ENCODE measurements at places on chromosomes 7 and 10. TPM values are rescaled to one million over a fixed set of nuclear protein-coding genes. Genes with fewer than 3 reads are reported as not detected.

GRCh38 chr10:94065362-94065761 is 71.6 kb downstream of the PLCE1 start:
- H3K4me3 ChIP-seq, result no peak overlapping the region
- no peaks in the 10 kb centered on the region for H3K4me1 ChIP-seq
- H3K27me3 ChIP-seq, result no peaks in the 10 kb centered on the region
- H3K27ac ChIP-seq, result no peak overlapping the region

DNA sequence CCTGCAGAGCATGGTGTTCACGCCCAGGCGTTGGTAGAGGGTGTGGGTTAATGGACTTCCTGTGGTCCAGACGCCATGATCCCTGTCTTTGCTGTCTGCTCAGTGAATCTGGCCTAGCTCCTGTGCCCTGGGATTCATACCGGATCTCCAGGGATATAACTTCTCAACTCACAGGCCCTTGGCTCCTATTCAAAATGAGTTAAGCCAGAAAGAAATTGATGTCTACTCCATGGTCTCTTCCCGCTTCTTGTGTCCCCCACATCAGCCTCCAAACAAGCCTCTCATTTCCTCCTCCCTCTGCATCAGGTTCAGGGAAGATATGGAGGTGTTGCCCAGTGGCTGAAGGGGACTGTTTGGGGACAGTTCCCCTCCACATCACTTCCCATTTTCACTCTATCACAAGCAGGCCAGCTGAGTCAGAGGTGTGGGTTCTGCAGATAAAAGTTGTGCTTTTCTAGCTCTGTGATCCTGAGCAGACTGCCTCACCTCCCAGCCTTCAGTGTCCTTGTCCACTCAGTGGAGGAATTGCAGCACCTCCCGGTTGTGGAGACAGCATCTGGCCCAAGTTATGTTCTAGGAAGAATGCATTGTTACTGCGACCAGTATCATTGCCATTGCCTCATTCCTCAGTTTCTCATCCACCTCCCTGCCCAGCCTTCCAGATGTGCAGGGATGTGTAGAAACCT is 22.5 kb downstream of the AKR1E2 start:
- peaks cover 12% of the 10 kb centered on the region for H3K4me1 ChIP-seq
- no peak for DNase-seq
- no peaks in the 10 kb centered on the region for H3K36me3 ChIP-seq
- H3K27ac ChIP-seq, result no peak overlapping the region
- H3K27me3 ChIP-seq, result no peaks in the 10 kb centered on the region

- no peak overlapping the region for H3K4me3 ChIP-seq
- H3K4me1 ChIP-seq, result no peaks in the 10 kb centered on the region
- H3K27ac ChIP-seq, result no peak overlapping the region
- no peaks in the 10 kb centered on the region for H3K36me3 ChIP-seq
- H3K27me3 ChIP-seq, result no peaks in the 10 kb centered on the region
Measured at GRCh38 chr7:34787586-34787985, 129.6 kb downstream of the NPSR1 start.

ARHGEF35 gene
- total RNA-seq, result 18.8 TPM

GRCh38 chr10:63723320-63723719 is 202.1 kb downstream of the REEP3 start:
- no peak overlapping the region for H3K4me3 ChIP-seq
- no peaks in the 10 kb centered on the region for H3K36me3 ChIP-seq
- H3K27me3 ChIP-seq, result no peaks in the 10 kb centered on the region
- no peak overlapping the region for H3K27ac ChIP-seq
- peaks cover 4% of the 10 kb centered on the region for H3K4me1 ChIP-seq

DNA sequence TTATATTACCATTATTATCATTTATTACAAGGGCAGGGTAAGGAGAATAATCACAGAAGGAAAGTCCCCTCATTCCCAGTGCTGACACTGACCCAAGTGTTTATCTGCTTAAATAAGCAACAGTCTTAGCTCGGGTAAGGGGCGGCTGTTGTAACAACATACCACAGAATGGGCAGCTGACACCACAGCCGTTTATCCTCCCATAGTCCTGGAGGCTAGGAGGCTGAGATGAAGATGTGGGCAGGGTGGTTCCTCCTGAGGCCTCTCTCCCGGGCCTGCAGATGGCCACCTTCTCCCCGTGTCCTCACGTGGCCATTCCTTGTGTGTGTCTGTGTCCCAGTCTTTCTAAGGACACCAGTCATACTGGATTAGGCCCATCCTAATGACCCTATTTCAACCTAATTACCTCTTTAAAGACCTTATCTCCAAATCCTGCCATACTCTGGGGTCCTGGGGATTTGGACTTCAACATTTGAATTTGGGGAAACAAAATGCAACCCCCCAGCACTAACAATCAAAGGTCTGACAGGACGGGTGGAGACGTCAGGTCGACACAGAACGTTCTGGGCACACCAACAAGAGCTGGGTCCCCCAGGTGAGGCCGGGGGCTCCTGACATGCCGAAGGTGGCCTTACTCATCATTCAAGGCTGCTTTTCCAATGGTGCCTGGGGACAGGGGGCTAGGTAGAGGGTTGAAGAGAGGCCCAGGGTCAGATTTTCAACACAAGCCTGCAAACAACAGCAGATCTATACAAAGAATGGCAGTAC is 93.5 kb downstream of the TNS3 start:
- peaks cover 19% of the 10 kb centered on the region for H3K4me1 ChIP-seq
- DNase-seq, result peak; percentile 41
- peak overlapping the region; percentile 78 for H3K27ac ChIP-seq
- no peak overlapping the region for H3K4me3 ChIP-seq

DNA sequence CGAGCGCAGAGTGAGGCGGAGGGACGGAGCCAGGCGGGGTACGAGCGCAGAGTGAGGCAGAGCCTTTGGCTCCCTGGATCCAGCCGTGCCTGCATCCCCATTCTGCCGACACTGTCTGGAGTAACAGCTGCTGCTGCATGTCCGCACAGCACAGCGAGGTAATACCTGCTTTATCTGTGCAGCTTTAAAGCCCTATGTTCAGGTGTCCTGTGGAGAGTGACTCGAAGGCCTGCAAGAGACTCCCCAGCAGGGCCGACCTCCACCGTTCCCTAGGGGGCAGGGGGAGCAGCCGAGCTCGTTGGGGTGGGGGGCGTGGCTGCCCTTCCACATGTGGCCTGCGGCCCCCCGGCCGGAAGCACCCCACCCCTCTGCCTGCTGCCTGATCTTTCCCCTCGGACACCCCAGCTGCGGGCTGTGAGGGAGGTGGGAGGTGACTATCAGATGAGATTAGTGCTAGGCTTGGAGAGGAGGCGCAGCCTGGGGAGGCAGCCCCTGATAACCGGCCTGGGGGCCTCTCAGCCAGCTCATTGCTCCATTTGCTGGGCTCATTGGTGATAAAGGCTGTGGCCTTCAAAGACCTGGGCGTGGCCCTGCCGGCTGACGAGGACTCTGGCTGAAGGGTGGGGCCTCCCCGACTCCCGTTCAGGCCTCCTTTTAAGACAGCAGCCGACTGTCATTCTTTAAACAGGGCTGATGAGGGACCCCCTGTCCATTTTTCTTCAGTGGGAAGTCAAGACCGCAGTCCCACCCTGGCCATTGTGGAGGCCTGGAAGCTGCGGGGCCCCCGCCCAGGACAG is 8.0 kb downstream of the VENTX start:
- H3K4me1 ChIP-seq, result no peaks in the 10 kb centered on the region
- H3K27me3 ChIP-seq, result no peaks in the 10 kb centered on the region
- no peak overlapping the region for H3K27ac ChIP-seq
- H3K4me3 ChIP-seq, result no peak overlapping the region

- DNase-seq, result no peak
- peaks cover 8% of the 10 kb centered on the region for H3K27me3 ChIP-seq
- no peak overlapping the region for H3K27ac ChIP-seq
- H3K36me3 ChIP-seq, result no peaks in the 10 kb centered on the region
- no peak overlapping the region for H3K4me3 ChIP-seq
- H3K4me1 ChIP-seq, result no peaks in the 10 kb centered on the region
Measured at GRCh38 chr10:77304192-77304591, 333.4 kb downstream of the KCNMA1 start.

Data from endodermal cell (in vitro differentiated cells).